HCT116 (cell line): ENCODE measurements at places on chromosomes 12 and 14. TPM values are rescaled to one million over a fixed set of nuclear protein-coding genes. Genes with fewer than 3 reads are reported as not detected.

PGF gene
- 6.4 TPM for total RNA-seq

METAP2 gene
- total RNA-seq, result 127 TPM

MYF5 gene
- total RNA-seq, result not detected

AHNAK2 gene
- 45.0 TPM for total RNA-seq

CCDC38 gene
- 0.27 TPM for total RNA-seq

SYNDIG1L gene
- not detected for total RNA-seq

HCAR1 gene
- total RNA-seq, result not detected

RNASE3 gene
- total RNA-seq, result not detected

SLIRP gene
- 242 TPM for total RNA-seq

- no peak for DNase-seq
Observed at GRCh38 chr12:121495746-121496145, 85.1 kb downstream of the KDM2B start.

- DNase-seq, result no peak
Observed at GRCh38 chr12:98469109-98469508, 46.3 kb upstream of the TMPO start.

- no peak for DNase-seq
Observed at GRCh38 chr12:99170037-99170436, 477.5 kb upstream of the GARIN6 start.

DNA sequence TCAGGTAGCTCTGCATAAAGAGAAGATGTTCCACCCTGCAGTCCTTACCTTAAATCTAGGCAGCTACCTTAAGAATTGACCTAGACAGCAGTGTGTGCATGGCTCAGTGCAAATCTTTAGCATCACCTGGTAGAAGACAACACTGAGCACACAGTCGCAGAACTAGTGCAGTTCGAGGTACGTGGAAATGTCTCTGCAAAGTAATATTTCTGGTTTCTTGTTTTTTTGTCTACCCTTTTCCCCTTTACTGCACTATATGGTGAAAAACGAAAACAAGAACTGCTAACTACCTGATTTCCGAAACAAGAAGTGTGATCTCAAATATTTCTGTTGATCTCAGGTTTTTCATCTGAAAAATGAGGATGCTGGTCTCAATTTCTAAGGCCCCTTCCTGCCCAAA lies 82.5 kb downstream of the ETV6 start:
- DNase-seq, result no peak

DNA sequence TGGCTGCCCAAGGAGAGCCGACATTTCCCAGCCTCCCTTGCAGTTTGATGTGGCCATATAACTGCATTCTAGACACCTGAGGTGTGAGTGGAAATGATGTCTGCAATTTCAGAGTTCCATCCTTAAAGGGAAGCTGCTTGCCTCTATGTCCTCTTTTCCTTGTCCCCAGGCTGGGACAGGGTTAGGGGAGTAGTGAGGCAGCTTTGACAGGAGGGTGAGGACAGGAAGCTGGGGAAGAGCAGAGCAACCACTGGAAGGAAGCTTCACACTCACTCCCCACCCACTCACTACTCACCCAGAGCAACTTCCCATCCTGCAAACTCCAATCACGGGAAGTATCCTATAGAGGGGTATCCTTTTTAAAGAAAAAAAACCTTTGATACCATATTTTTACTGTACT lies 28.9 kb upstream of the LTA4H start:
- no peak for DNase-seq

GRCh38 chr12:115740586-115741155 lies 536.8 kb downstream of the MED13L start:
- DNase-seq, result no peak

GRCh38 chr14:100606687-100607610 lies 19.7 kb upstream of the BEGAIN start:
- DNase-seq, result no peak

DNA sequence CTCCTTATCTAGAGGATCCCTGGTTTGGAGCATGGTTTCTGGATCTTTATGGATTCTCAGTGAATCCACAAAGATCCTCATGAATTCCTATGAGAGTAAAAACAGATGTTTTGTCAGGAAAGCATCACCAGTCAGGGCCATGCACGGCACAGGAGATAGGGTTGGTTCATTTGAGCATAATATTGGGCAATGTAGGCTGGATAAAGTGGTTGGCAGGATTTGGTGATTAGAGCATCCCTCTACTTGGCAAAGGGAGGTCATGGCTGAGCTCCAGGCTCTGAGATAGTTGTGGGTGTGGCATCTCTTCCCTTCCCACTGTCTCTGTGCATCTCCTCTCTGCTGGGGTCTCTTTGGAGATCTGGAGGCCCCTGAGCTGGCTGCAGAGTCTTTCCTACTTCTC lies 149.8 kb downstream of the DACT1 start:
- no peak for DNase-seq

DNA sequence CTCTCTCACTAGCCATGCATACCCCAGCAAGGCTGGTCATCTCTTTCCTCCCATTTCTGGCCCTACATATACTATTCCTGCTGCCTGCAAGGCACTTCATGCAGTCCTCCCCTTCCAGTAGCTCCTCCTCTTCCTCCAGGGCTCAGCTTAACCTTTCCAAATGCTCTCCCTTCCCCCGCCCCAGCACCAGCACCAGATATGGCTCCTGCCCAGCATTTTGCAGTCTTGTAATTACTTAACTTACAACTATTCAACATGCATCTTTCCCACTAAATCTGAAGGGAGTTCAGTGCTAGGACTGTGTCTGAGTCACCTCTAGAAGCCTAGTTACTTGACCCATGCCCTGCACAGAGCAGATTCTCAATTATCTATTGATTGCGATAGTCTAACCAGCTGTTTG lies 1.8 kb upstream of the FBXO21 start:
- DNase-seq, result no peak

GRCh38 chr14:73267474-73267873 lies 30.2 kb downstream of the PAPLN start:
- DNase-seq, result no peak

DNA sequence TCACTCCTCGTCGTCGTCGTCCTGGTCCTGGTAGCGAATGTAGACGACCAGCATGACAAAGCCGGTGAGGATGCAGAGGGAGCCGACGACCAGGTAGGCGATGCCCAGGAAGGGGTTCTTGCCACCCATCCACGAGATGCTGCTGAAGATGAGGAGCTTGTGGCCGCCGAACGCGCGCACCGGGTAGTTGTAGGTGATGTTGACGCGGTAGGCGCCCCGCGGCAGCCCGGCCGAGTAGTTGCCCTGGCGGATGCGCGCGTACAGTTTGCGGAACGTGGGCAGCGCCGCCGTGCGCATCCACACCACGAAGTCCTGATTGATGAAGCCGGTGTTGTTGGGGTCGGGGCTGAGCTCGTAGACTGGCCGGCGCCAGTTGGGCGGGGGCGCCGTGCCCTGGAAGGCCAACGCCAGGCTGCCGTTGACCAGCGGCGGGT lies 1.0 kb downstream of the TMEM30B start:
- no peak for DNase-seq

DNA sequence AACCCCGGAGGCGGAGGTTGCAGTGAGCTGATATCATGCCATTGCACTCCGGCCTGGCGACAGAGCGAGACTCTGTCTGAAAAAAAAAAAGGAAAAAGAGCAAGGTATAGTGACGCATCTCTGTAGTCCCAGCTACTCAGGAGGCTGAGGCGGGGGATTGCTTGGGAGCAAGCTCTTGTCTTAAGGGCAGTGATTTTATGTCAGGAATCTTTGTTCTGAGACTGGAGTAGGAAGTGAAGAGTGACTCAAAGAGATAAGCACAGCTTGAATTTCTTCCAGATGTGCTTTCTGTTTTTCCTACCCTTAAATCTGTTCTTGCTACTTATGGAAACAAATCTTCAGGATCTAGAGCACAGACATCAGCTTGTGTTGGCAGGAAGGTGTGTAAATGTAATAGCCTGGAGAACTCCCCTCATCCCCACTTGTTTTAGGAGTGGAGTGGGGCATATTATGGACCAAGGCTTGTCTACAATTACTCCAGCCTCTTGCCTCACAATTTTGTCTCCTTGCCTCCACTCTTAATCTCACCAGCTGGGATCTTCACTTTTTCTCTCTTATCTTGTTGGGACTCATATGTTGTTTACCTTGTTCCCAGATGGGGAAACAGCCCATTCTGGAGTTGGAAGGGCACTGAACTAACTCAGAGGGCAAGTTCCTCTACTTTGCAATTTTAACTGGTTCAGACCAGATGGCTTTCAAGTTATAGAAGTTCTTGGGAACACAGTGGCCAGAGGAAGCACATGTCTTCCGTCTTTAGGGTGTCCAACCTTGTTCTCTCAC lies 7.5 kb downstream of the TMED2 start:
- DNase-seq, result no peak

GRCh38 chr14:95011445-95012006 lies 145.8 kb downstream of the DICER1 start:
- DNase-seq, result no peak

DNA sequence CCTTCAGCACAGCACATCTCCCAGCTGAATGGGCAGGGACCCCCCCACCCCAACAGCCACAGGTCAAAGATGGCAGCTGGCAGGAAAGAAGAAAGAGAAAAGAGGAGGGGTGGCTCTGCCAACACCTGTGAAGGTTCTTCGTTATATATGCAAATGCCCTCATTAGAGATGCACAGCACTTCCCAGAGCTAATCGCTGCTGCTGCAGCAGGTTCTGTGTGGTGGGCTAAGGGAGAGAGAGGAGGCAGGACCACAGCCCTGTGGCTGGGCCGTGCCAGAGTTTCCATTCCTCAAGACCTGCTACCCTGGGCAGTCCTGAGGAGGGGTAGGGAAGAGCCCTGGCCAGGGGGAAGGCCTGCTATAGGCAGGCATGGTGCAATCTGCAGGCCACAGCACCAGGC lies 28.7 kb downstream of the SMUG1 start:
- no peak for DNase-seq

DNA sequence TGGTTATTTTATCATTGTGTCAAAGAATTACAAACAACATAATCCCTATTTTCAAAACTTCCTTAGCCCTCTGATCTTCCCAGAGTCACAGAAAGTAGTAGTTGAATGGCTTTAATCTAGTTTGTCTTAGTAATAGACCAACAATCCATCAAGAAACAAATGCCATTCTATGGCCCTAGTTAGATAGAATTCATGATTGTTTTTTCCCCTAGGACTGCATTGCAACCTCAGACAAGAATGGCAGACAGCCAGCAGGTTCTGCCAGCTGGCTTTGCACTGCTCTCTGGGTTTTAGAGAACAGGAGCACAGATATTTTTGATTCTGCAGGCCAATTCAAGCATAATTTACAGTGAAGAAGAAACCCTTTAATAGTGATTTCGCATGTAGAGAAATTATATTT lies 33.8 kb downstream of the SYT1 start:
- no peak for DNase-seq

DNA sequence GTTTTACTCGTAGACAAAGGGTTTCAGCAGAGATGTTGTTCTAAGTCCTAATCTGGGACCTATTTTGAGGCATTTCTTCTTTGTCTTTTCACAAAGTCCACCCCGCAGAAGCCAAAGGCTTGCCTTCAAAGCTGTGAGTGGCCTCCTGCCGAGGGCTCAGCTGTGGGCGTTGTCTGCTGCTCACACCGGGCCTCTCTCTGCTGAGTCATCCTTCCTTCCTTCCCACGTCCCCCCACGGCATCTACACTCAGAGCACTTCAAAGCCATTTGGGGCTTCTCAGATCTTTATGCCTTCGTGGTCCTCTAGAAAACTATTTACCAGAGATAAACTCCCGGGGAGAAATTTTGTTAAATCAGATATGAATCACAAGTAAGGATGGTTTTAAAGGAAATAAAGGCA lies 115.9 kb upstream of the TMPO start:
- DNase-seq, result peak; percentile 82

GRCh38 chr12:57736741-57737466 lies 1.6 kb downstream of the AGAP2 start:
- no peak for DNase-seq

- DNase-seq, result no peak
Observed at GRCh38 chr14:104586832-104587620, 7.5 kb downstream of the C14orf180 start.

- DNase-seq, result no peak
Observed at GRCh38 chr14:53470351-53471043, 317.4 kb upstream of the DDHD1 start.

DNA sequence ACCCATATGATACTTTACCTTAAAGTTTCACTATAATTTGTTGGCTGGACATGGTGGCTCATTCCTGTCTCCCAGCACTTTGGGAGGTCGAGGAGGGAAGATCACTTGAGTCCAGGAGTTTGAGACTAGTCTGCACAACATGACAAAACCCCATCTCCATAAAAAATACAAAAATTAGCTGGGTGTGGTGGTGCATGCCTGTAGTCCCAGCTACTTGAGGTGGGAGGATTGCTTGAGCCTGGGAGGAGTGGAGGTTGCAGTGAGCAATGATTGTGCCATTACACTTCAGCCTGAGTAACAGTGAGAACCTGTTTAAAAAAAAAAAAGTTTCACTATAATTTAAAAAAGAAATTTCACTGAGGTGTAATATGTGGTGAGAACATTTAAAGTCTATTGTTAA lies 21.2 kb downstream of the DERA start:
- no peak for DNase-seq

- no peak for DNase-seq
Observed at GRCh38 chr14:22796087-22796707, 19.0 kb downstream of the SLC7A7 start.

GRCh38 chr12:82055391-82055790 lies 296.2 kb upstream of the PPFIA2 start:
- no peak for DNase-seq

DNA sequence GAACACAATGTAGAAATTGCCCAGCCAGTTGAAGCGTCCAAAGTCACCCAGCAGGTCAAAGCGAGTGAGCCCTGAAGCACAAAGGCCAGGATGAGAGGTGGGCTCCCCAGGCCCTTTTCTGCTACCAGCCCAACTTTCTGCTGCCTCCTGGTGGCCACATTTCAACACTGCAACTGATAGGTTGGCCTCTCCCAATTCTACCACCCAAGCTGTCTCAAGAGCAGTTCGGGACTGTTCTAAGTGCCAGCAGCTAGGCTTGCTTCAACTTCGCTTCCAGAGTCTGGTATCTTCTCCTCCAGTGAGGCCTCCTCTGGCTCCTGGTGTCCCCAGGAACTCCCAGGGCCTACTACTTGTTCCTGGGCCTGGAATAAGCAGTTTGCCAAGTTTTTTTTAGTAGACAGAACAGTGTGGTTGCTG lies 3.4 kb upstream of the DHH start:
- no peak for DNase-seq
